ENCODE measurements at places on chromosomes 5 and 9.

DNA sequence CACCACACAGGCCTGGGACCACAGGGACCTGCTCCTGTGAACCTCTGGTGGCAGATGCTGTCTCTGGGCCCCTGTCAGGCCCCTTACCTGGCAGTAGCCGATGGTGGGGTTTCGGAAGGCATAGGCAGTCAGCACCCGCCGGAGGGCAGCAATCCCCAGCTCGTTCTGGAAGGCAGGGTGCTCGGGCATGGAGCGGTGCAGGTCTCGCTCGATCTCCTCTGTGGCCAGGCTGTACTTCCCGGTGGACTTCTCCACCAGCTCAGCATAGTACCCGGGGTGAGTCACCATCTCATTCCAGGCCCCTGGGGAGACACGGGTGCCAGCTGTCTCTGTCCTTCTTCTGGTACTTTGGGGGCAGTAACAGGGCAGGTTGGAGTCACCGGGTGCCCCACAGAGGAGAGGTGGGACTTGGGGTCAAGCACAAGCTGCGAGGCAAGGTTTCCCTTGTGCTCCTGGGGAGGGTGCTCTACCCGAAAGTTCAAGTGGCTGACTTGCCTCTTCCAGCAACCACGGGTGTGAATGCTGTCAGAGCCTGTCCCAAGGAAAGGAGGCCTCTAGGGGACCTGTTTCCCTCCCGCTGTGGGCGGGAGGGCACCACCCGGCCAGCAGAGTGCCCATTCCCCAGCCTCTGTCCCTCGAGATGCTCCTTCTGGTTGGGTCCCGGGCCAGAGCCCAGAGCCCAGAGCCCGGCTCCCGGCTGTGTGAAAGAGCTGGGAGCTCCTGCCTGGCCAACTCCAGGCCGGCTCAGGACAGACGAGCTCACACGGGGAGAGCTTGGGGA, 19.8 kb upstream of the MRNIP start:
- DNase-seq = no peak

- no peak for DNase-seq
Measured at GRCh38 chr5:81750308-81751008, 439 bp downstream of the SSBP2 start.

GRCh38 chr5:72510610-72511181, 3.5 kb upstream of the ZNF366 start:
- DNase-seq = no peak

GRCh38 chr5:58239731-58240130, 220.2 kb downstream of the PLK2 start:
- DNase-seq = no peak

GRCh38 chr5:177553671-177554429, 513 bp downstream of the FAM193B start:
- peak; percentile 53 for DNase-seq

DNA sequence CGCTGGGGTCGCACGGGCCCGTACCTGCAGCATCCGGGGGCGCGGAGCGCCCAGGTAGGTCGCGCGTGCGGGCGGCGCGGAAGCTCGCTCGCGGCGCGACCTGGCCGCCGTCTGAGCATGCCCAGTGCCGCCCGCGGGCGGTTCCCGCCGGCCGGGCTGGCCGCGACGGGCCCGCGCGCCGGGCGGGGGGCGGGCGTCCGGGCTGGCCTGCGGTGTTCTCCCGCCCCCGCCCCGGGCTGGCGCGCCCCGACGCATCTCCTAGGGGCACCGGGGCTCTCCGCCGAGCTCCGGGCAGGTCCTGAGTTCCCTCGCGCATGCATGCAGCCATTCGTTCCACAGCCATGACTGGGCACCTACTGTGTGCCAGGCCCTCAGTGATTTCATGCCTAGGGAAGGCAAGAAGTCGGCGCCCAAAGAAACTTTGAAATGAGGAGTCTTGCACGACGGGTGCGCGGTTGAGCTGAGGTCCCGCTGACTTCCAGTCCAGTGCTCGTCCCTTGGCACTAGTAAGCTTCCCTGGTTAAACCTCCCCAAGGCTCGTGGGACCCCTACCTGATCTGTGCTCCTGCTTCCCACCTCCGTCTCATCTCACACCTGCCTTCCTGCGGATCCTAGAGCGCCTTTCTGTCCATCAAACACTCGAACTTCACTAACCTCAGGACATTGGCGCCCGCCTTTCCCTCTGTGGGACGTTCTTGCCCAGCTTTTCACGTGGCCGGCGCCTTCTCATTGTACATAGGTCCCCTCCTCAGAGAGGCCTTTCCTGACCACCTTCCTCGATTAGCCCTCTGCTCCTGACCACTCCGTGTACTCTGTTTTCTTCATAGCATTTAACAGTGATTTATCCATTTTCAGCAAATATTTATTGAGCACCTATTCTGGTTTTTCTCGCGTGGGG, at the start of gene PTPN3:
Gene PTPN3 (minus strand): TSS at position 113 of the 898 bp plus-strand sequence. CDS start 34,873 bp downstream, outside the sequence.
- DNase-seq = no peak

GRCh38 chr5:132674671-132675506, 1.1 kb downstream of the IL4 start:
- no peak for DNase-seq

DNA sequence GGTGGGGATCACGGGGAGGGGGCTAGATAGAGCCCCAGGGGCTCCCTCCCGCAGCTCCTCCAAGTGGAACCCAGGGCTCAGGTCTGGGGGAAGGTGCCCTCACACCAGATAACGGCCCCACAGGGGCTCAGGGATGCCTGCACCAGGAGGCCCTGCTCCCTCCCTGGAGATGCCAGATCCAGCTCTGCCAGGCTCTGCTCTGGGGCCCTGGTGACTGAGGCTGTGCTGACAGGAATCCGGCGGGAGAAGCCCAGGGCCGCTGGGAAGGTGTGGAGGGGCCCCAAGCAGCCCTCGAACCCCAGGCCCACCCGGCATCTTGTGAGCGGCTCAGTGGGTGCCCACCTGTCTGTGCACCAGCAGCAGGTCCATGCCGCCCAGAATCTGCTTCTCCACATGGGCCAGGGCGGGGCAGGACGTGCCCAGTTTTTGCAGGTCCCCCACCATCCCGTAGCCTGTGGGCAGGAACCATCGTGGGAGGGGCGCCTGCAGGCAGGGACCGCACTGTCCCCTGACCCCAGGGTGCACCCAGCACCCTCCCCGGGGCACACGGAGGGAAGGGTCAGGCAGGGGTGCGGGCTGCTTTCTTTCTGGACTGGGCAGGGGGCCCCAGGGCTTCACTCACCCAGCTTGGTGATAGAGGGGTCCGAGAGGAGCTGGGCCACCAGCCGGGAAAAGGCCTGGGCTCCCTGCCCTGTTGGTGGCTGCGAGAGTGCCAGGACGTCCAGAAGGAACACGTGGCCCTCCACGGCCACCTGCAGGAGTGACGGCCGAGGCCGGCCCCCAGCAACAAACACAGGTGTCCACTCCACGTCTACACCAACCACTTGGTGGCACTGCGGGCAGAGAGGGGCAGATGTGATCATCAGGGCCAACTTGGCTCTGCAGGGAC, 48.9 kb upstream of the NRARP start:
- DNase-seq = no peak

- no peak for DNase-seq
Measured at GRCh38 chr9:115121181-115121580, 3.2 kb upstream of the TNC start.

DNA sequence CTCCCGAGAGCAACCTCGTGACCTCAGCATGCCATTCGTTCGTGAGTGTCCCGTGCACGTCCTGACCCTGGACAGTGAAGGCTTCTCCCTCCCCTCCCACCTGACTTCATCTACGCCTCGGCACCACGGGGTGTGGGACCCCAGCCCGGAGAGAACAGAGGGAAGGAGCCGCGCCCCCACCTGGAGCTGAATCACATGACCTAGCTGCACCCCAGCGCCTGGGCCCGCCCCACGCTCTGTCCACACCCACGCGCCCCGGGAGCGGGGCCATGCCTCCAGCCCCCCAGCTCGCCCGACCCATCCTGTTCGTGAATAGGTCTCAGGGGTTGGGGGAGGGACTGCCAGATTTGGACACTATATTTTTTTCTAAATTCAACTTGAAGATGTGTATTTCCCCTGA, 38.3 kb upstream of the FCN2 start:
- no peak for DNase-seq

DNA sequence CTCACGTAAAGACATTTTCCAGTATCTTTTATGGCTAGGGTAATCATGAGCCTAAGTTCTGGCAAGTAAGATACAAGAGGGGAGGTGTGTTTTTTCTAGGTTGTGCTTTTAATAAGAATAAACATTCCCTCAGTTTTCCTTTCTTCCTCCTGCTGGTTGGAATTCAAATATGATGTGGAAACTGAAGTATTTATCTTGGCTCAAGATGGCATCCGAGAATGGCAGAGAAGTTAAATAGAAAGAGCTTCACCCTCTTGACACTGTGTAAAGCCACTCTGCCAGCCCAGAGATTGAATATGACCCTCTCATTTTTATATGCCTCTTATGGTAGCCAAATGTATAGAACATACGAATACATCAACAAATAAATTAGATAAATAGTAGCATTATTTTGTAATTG, 438.4 kb downstream of the ISL1 start:
- no peak for DNase-seq

DNA sequence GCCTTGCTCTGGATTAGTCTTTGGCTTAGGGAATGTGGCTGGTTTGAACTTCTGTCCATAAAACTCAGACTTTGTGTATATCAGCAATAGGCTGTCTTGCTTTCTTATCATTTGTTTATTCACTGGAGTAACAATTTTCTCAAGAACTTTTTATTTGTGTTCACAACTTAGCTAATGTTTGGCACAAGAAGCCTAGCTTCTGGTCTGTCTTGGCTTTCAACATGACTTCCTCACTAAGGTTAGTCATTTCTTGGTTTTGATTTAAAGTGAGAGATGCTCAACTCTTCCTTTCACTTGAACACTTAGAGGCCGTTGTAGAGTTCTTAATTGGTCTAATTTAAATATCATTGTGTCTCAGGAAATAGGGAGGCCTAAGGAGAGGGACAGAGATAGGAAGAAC, 4.9 kb downstream of the FBXO38 start:
- no peak for DNase-seq

- DNase-seq = no peak
Measured at GRCh38 chr5:72030237-72030636, 77.0 kb upstream of the MAP1B start.

DNA sequence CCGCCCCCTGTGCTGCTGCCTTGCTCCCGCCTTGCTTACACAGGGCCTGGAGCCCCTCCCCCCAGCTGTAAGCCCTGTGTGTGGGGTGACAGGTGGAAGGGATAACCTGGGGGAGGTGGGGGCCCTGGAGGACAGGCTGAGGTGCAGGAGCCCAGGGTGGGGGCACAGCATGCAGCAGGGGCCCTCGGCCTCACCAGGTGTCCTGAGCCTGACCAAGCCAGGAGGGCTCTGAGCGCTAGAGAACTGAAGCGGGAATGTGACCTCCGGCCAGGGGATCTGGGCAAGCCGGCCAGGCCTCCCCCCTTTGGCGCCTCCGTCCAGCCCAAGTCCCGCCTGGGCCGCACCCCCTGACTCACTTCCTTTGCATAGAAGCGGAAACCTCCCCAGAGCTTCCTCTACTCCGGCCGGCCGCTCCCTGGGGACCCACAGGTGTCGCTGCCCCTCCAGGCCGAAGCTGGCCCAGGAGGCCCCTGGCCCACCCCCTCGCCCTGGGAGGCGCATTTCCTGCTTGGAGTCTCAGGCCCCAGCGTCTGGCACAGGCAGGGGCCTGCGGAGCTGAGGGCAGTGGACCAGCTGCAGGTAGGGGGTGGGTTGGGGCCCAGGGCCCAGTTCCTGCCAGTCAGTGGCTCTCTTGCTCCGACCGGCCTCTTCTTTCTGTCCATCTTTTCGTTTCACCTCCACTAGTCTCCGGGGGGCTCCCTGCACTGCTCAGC, at the start of gene TOR4A:
Gene TOR4A (plus strand): TSS at position 398 of the 713 bp plus-strand sequence. CDS start 964 bp downstream, outside the sequence.
- peak; percentile 30 for DNase-seq

DNA sequence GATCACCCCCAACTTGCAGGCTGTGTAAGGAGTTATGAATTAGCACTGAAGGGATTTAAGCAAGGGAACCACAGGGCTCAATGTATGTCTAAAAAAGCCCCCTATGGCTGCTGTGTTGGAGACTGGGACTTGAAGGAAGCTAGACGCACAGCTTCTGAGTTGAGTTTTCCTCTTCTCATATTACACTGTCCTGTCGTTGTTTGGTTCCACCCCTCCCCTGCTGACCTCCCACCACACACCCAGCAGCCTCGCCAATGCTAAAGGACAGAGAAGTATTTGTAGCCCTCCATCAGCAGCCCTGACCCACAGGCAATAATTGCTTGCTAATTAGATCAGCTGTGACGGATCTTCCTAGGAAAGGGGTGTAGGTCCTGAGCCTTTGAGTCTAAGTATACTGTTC, 15.1 kb upstream of the CARTPT start:
- DNase-seq = no peak

DNA sequence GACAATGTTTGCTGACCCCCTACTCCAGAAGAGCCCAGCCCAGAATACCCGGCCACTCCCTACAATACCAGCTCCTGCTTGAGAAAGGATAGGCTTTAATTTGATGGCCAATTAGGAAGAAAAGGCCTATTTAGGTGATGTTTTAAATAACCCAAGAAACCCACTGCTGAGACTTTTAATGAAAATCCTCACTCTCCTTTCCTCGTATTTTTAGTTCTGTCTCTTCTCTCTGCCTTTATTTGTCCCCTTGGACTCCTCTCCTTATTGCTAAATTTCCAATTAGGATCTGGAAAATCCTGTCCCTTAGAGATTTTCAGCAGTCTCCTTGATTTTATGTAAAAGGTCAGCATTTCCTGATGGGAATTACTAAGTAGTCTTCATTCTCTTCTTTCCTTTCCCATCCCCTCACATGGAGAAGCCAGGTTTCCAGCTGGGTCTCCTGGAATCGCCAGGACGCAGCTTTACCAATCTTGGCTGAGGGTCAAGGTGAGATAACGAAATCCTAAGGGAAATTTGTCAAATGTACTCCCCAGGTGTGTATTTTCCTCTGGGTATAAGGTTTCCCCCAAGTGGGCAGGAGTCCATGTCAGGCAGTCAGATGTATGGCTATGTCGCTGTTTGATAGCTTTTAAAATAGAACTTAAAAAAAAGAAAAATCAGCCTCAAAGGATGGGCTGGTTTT, 11.7 kb downstream of the STC2 start:
- no peak for DNase-seq

DNA sequence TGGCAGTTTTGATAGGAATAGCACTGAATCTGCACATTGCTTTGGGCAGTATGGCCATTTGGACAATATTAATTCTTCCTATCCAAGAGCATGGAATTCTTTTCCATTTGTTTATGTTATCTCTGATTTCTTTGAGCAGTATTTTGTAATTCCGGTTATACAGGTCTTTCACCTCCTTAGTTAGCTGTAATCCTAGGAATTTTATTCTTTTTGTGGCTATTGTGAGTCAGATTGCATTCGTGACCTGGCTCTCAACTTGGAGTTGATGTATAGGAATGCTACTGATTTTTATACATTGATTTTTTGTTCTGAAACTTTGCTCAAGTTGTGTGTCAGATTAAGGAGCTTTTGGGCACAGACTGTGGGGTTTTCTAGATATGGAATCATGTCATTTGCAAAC, 24.0 kb downstream of the TMEM161B start:
- DNase-seq = no peak

DNA sequence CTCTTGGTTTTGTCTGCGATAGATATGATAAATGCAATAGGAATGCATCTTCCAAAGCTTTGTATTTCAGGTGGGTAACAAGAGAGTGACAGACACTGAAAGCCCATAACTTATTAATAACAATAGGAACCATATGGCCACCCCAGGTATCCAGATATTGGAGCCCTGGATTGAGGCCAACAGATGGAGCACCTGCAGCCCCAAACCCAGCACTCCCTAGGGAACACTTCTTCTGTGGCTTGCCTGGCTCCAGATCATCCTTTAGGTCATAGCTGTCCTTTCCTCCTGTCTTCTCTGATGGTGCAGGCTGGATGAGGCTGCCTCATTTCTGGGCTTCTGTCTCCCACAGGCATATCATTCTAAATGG, 5.0 kb upstream of the IL3 start:
- DNase-seq = no peak

Data from glutamatergic neuron (in vitro differentiated cells).